ENCODE measurements at places on chromosomes 11 and 22.

DNA sequence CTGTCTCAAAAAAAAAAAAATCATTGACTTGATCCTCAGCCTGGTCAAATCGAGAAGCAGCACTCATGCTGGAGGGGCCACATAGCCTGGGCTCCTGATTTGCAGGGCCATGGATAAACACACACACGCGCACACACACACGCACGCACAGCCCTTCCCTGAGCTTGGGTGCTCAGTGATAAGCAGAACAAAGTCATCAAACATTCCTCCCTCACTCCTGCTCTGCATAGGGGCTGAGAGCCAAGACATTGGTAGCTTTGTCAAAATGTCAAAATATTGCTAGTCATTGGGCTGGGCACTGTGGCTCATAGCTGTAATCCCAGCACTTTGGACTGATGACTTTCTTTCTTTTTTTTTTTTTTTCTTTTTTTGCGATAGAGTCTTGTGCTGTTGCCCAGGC, 34.0 kb upstream of the A4GALT start:
- peak; percentile 67 for DNase-seq

DNA sequence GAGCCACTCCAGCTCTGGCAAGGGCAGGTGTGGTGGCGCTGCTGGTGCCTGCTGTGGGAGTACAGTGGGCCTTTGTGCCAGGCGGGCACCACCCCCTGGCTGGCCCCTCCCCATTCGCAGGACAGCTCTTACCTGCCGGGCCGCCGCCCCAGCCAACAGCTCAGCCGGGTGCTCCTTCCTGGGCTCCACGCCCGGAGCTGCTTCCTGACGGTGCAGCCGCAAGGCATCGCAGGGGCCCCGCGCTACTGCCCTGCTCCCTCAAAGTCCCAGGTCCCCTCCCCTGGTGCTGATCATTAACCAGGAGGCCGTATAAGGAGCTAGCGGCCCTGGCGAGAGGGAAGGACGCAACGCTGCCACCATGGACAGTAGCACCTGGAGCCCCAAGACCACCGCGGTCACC, at the start of gene SLC5A1:
SLC5A1 (plus strand) TSS at position 338 of the 400 bp plus-strand sequence; CDS start at position 359, 21 bp downstream.
- DNase-seq: no peak

GRCh38 chr11:29318134-29318845, 698.5 kb downstream of the KCNA4 start:
- peak; percentile 24 for DNase-seq

DNA sequence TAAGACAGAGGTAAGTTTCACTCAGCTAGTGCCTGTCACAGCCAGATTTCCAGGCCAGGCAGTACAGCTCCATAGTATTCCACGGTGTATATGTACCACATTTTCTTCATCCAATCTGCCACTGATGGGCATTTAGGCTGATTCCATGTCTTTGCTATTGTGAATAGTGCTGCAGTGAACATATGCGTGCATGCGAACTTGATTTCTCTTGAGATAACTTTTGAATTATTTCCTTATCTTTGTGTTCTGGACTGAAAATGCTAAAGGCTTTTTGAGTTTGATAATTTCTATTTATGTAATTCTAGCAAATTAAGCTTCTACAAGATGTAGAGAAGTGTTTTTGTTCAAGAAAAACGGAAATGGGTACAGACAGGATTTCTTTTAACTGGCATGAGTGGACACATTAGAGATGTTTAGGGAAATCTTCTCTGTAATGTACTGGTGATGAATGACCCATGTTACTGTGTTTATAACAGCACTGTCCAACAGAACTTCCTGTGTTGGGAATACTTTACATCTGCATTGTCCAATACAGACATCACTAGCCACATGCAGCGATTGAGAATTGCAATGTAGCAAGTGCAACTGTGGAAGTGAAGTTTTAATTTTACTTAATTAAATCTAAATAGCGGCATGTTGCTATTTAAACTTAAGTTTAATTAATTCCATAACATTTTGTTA, 151.3 kb downstream of the CADM1 start:
- DNase-seq: no peak

DNA sequence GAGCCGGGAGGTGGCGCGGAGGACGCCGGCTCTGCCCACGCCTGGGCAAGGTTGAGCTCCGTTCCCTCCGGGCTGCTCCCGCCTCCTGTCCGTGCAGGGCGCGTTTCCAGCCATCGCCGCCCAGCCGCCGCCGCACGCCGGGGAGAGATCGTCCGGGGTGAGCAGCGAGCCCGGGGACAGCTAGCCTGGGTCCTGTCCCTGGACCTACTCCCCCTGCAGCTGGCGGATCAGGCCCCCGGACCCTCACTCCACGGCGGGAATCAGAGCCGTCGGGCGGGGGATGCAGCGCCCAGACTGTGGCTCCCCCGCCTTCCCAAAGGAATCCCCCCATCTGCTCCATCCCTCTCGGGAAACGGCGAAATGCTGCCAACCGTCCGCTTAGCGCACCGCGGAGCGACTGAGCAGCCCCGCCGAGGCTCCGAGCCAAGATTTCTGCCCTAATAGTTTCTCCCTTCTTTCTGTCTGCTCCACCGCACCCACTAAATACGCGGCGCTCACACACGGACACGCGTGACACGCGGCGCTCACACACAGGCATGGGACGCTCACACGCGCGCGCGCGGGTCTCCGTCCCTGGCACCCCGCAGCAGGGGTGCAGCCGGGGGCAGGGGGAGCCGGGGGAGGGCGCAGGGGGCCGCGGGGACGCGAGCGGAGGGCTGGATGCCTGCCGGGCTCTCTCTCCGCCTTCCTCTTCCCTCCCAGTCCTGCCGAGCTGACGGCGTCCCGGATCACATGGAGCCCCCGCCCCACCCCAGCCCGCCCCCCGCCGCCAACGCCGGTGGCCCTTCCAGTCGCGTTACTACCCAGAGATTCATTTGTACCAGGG, at the start of gene KCNJ5:
KCNJ5 (plus strand) TSS at position 814 of the 826 bp plus-strand sequence. CDS start 19,918 bp downstream, outside the sequence.
- no peak for DNase-seq

GRCh38 chr22:46053563-46054090, 76.7 kb upstream of the WNT7B start:
- peak; percentile 28 for DNase-seq

DNA sequence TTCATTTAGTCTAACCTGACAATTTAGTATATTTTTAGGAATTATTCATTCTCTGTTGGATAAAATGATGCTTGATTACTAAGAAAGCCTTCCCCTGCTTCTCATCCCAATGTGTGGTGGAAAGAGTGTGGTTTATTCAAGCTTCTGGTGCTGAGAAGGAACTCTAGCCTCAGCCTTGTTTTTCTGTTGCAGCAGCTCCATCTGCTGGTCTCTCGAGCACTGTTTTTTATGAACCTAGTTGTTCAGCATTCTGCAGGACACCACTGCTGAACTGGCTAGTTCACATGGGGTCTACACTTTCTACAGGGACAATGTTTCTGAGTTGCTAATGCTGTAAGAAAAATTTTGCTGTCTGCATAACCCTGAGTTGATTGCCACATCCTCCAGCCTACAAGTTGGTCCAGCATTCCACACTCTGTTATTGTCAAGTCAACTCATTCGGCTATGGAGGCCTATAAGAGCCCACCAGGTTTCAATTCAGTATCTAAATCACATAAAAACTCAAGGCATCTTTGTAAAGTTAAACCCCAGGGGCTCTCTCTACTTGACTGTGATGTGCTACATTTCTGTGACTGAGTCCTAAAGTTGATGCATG, 14.3 kb downstream of the OR2AG2 start:
- DNase-seq: peak; percentile 15

DNA sequence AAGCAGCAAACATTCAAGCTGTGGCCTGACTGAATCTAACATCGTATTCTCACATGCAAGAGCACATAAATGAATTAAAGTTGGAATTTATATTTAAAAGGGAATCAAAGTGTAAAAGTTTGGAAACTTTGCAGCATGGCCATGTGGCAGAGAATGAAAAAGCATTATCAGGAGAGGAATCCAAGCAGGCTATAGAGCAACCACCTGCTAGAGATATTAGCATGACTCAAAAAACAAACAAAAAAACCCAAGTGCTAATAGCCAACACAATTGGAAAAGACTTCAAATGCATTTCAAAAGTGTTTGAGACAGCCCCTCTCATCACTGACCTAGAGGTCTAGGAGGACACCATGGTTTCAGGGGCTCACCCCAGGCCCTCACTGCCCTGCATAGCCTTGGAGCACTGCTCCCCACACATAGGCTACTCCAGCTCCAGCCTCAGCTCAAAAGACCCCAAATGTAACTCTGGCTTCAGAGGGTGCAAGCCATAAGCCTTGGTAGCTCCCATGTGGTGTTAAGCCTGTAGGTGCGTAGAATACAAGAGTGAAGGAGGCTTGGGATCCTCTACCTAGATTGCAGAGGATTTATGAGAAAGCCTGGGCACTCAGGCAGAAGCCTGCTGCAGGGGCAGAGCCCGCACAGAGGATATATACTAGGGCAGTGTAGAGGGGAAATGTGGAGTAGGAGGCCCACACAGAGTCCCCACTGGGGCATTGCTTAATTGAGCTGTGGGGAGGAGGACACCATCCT, 1.7 kb upstream of the KRTAP5-7 start:
- DNase-seq: no peak

DNA sequence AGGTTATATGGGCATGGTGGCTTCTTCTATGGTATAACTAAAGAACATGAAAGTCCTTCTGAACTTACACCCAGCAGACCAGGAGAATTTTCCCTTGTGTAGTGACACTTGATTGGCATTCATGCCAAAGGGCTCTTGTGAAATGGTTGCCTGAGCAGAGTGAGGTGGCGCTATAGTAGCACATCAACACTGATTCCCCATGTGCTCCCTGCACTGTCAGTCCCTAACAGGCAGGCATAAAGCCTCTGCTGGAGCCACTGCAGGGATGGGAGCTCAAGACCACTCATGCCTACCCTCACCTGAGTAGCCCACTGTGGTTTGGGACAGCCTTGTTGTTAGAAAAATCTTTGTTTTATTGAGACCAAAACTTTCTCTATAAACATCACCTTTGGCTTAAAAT, 92.6 kb upstream of the LIN7C start:
- DNase-seq: no peak

- DNase-seq: no peak
Measured at GRCh38 chr11:1400317-1401170, 10.8 kb downstream of the BRSK2 start.

- no peak for DNase-seq
Measured at GRCh38 chr22:25367756-25368155, 148.3 kb downstream of the CRYBB2 start.

- no peak for DNase-seq
Measured at GRCh38 chr11:27553186-27553585, 46.6 kb upstream of the LIN7C start.

GRCh38 chr11:32105871-32106560, 15.1 kb downstream of the RCN1 start:
- no peak for DNase-seq

DNA sequence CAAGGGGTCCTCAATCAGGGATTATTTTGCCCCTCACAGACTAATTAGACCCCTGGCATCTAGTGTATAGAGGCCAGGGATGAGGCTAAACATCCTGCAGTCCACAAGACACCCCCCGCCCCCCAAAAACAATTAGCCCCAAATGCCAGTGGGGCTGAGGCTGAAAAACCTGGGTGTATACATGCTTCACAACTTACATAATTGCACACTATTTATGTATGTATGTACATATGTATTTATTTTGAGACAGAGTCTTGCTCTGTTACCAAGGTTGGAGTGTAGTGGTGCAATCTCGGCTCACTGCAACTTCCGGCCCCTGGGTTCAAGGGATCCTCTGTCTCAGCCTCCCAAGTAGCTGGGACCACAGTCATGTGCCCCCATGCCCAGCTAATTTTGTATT, 28.8 kb upstream of the SHANK2 start:
- DNase-seq: no peak

Data from NCI-H226 (cell line).